ENCODE measurements at places on chromosomes 11 and 22. TPM values are rescaled to one million over a fixed set of nuclear protein-coding genes. Genes with fewer than 3 reads are reported as not detected.

The OR52I1 gene
- total RNA-seq = not detected

The XPNPEP3 gene
- total RNA-seq = 28.8 TPM

The C11orf97 gene
- total RNA-seq = 14.0 TPM

The MS4A4A gene
- 12.5 TPM for total RNA-seq

The SLCO2B1 gene
- total RNA-seq = 12.6 TPM

The PAMR1 gene
- 0.42 TPM for total RNA-seq

The RAB1B gene
- 101 TPM for total RNA-seq

The AMOTL1 gene
- total RNA-seq = 20.8 TPM

The LSP1 gene
- 7.3 TPM for total RNA-seq

The SAMM50 gene
- total RNA-seq = 27.1 TPM

The CRYBB2 gene
- not detected for total RNA-seq

The PLEKHA7 gene
- 9.6 TPM for total RNA-seq

The ATG16L2 gene
- total RNA-seq = 33.9 TPM

The SAA4 gene
- total RNA-seq = not detected

The CSNK2A3 gene
- 0.47 TPM for total RNA-seq

The C11orf16 gene
- not detected for total RNA-seq

The PYGM gene
- total RNA-seq = 2.8 TPM

The ARHGAP20 gene
- total RNA-seq = 4.1 TPM

The HSPB2 gene
- 7.1 TPM for total RNA-seq

The BTBD18 gene
- not detected for total RNA-seq

The MUC2 gene
- not detected for total RNA-seq

The SCGB1C1 gene
- not detected for total RNA-seq

The FERMT3 gene
- 19.7 TPM for total RNA-seq

The PARVA gene
- 89.8 TPM for total RNA-seq

The SLC6A5 gene
- total RNA-seq = not detected

The MICALL1 gene
- total RNA-seq = 6.2 TPM

The FAT3 gene
- total RNA-seq = 2.4 TPM

The CENATAC gene
- 40.3 TPM for total RNA-seq

The ARRB1 gene
- total RNA-seq = 30.6 TPM

The TRIM29 gene
- 1.8 TPM for total RNA-seq

The TYR gene
- not detected for total RNA-seq

The OR51L1 gene
- total RNA-seq = not detected

The CNTN5 gene
- not detected for total RNA-seq

The PHF21B gene
- 7.3 TPM for total RNA-seq

The KIAA0930 gene
- 17.6 TPM for total RNA-seq

The DRAP1 gene
- total RNA-seq = 68.5 TPM

The PHOX2A gene
- total RNA-seq = not detected

The FGF19 gene
- not detected for total RNA-seq

The FAM180B gene
- total RNA-seq = not detected

The FZD4 gene
- total RNA-seq = 17.9 TPM

The NXPE2 gene
- 0.66 TPM for total RNA-seq

The TIMM10 gene
- 36.6 TPM for total RNA-seq

The KCTD14 gene
- total RNA-seq = 0.43 TPM

The CPT1A gene
- total RNA-seq = 47.8 TPM

The NCAPD3 gene
- total RNA-seq = 6.2 TPM

The CYP2D6 gene
- total RNA-seq = 0.73 TPM

The RFPL2 gene
- total RNA-seq = not detected

The TECTA gene
- 0.56 TPM for total RNA-seq

The PPFIBP2 gene
- 32.7 TPM for total RNA-seq

The ZNF214 gene
- total RNA-seq = 6.8 TPM

The MUC5AC gene
- total RNA-seq = not detected
